ENCODE measurements at places on chromosomes 7 and 10.

GRCh38 chr7:77797734-77798393, 370 bp downstream of the TMEM60 start:
- DNase-seq: no peak

GRCh38 chr7:46791188-46791587, 790.7 kb downstream of the TNS3 start:
- DNase-seq: no peak

- no peak for DNase-seq
Measured at GRCh38 chr10:33095867-33096815, 138.1 kb upstream of the ITGB1 start.

GRCh38 chr10:47364366-47364765, 16.2 kb downstream of the RBP3 start:
- DNase-seq: no peak

- DNase-seq: no peak
Measured at GRCh38 chr7:89887489-89887888, 266.8 kb upstream of the STEAP1 start.
